Endothelial cell (in vitro differentiated cells): ENCODE measurements at places on chromosomes 7 and 10.
A peak's percentile ranks its signal among the peaks of the same experiment; 100 is the strongest.

- DNase-seq = peak; percentile 79
Measured at GRCh38 chr10:128268015-128268722, 141.9 kb upstream of the MKI67 start.

- no peak for DNase-seq
Measured at GRCh38 chr7:100423315-100423714, 5.2 kb downstream of the ZCWPW1 start.

DNA sequence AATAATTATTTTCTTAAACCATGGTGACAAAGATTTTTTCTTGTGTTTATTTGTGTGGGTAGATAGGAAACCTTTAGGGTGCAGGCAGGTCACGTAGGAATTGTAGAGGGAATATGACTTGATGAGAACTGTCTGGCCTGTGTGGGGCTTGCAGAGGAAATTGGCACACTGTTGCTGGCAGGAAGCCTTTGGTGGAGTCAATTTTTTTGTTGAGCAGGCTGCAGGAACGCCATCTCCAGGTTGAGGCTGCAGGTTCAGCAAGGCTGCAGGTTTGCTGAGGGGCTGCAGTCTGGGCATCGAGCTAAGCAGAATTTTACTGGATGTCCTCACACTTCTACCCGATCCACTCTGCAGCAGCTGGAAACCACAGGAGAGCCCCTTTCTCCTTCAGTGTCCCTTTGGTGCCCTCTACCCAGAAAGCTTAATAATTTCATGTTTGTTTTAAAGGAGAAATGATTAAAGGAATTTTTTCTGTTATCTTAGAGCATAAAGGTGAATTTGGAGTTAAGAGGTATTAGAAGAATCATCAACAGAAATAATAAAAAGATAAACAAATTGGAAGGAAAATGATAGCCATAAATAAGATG is 37.0 kb downstream of the TBC1D12 start:
- DNase-seq = peak; percentile 9

DNA sequence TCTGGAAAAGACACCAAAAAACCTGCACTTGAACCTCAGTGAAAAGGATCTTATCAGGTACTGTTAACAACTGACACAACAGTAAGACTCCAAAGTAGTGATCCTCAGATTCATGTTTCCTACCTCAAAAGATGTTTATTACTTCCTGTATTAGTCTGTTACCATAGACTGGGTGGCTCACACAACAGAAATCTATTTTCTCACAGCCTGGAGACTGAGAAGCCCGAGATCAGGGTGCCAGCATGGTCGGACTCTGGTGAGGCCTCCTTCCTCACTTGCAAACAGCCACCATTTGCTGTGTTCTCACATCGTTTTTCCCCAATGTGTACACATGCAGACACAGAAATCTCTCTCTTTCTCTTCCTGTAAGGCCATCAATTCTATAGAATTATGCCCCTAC is 154.0 kb upstream of the THSD7A start:
- no peak for DNase-seq

DNA sequence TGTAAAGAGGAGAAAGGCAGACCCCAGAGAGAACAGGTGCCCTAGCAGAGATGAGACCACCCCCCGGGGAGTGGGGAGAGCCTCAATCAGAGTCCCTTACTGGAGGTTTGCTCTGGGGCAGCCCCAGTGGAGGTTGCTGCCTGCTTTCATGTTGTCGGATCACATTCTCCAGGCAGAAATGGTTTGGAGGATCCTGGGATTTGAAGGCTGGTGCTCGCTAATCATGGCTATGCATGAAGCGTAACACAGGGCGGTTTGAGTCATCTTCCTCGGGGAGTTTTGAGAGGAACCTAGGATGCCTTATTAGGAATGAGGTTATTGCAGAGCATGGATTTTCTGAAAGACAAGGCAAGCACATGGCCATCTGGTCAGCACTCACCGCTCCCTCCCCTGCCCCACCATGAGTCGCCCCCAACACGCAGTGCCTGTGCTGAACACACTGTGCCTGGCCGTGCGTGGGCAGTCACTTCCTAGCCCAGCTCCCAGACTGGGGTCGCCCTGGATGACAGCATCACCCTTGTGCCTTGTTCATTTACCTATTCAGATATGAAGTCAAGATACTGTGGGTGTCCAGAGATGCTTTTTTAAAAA is 319.9 kb downstream of the DPP6 start:
- DNase-seq = no peak

GRCh38 chr7:155145477-155146255 is 75.5 kb downstream of the HTR5A start:
- no peak for DNase-seq

GRCh38 chr7:90094030-90094429 is 60.2 kb upstream of the STEAP1 start:
- no peak for DNase-seq

DNA sequence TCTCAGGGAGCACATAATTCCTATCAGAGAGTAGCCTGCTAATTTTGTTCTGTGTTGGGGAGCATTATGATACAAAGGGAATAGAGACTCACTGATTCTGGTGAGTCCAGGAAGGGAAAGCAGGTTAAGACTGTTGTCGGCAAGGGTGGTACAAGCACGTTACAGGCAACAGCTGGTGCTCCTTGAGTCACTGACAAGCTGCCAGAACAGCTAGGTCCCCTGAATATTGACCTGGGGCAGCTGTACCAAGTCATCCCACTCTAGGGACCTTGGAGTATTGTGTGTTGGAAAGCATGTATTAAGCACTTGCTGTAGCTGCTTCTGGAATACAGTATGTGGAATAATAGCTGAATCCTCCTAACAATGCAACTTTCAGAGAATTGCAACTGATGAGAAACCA is 37.0 kb upstream of the GLCCI1 start:
- DNase-seq = no peak

GRCh38 chr10:32446536-32447406 is 831 bp downstream of the CCDC7 start:
- no peak for DNase-seq

GRCh38 chr10:30057421-30057841 is 2.0 kb downstream of the JCAD start:
- DNase-seq = no peak

DNA sequence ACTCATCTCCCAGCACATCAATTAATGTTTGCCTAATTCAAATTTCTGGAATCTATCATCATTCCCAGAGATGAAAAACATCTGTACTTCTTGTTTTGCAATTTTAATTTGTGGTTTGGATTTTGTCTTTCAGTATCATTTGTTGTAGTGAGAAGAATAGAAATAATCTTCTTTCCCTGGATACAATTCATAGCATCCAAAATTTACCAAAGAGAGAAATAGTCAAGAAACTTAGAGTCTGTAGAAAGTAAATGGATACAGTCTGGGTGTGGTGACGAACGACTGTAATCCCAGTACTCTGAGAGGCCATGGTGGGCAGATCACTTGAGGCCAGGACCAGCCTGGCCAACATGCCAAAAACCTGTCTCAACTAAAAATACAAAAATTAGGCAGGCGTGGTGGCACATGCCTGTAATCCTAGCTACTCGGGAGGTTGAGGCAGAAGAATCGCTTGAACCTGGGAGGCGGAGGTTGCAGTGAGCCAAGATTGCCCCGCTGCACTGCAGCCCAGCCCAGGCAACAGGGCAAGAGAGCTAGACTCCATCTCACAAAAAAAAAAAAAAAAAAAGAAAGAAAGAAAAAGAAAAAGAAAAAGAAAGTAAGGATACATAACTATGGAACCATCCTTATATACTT is 193.0 kb downstream of the RELN start:
- no peak for DNase-seq

DNA sequence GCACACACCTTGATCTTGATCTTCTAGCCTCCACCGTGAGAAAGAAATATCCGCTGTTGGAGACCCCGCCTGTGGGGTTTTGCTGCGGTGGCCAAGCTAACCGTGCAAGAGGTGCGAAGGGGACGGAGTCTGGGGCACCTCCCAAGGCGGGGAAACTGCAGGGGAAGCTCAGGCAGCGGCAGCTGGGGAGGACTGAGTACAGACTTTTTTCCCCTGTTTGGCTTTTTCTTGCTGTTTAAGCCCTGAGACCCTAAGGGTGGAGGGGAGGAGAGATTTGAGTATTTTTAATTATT is 108.0 kb downstream of the DNAJB6 start:
- no peak for DNase-seq

DNA sequence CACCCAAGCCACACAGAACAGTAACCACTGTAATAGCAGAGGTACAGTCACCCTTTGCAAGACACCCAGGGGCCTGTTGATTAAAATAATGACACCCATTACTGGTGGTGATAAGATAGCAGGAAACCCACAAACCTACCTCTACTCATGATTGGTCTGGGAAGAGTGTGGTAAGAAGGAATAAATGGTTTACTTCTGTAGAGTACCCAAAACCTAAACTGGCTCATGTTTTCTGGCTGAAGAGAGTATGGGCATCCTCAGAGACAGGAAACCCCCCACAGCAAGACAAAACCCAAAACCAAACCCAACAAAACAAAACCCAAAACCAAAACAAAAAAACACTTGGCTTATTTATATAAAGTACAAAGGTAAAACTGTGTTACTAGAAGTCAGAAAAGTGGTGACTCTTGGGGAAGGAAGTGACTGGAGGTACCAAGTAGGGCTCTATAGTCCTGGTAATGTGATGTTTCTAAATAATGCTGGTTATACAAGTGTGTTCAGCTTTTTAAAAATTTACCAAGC is 15.5 kb upstream of the DNAJB12 start:
- DNase-seq = no peak

GRCh38 chr7:100485471-100485876 is 1.7 kb downstream of the NYAP1 start:
- no peak for DNase-seq

- DNase-seq = no peak
Measured at GRCh38 chr10:8085251-8085650, 30.8 kb downstream of the GATA3 start.

DNA sequence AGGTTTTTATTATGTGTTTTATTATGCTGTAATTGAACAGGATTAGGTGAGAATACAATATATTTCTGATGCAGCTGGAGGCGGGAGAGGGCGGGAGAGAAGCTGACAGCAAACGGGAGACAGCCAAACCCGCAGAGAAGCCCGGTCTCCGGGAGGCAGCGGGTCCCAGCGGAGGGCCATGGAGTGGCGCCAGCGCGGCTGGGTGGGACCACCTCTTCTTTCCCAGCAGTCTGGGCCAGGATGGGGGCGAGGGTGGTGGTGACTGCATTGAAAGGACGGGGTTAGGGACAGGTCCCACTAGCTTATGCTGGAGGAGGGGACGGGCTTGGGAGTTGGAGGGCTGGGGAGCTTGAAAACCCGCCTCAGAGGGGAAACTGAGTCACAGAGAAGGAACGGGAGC is 14.5 kb upstream of the KAZALD1 start:
- DNase-seq = no peak
